ENCODE measurements at places on chromosomes 4 and X. TPM values are rescaled to one million over a fixed set of nuclear protein-coding genes. Genes with fewer than 3 reads are reported as not detected.

The ZNF157 gene
- total RNA-seq = not detected

The XAGE1A gene
- total RNA-seq = not detected

The MTMR8 gene
- 0.47 TPM for total RNA-seq

The SMR3B gene
- not detected for total RNA-seq

GRCh38 chrX:51866210-51866609 lies 27.2 kb upstream of the MAGED1 start:
- no peak for DNase-seq

DNA sequence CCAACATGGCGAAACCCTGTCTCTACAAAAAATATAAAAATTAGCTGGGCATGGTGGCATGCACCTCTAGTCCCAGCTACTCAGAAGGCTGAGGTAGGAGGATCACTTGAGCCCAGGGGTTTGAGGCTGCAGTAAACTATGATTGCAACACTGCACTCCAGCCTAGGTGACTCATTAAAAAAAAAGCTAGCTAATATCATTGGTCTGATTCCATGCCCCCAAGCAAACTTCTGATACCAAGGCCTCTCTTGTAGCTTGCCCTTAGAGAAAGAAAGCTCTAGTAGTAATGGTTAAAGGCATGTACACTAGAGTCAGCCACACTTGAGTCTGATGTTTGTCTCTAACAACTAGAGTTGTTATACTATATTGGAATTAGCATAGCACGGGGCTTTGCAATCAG lies 32.6 kb upstream of the PHF8 start:
- no peak for DNase-seq

DNA sequence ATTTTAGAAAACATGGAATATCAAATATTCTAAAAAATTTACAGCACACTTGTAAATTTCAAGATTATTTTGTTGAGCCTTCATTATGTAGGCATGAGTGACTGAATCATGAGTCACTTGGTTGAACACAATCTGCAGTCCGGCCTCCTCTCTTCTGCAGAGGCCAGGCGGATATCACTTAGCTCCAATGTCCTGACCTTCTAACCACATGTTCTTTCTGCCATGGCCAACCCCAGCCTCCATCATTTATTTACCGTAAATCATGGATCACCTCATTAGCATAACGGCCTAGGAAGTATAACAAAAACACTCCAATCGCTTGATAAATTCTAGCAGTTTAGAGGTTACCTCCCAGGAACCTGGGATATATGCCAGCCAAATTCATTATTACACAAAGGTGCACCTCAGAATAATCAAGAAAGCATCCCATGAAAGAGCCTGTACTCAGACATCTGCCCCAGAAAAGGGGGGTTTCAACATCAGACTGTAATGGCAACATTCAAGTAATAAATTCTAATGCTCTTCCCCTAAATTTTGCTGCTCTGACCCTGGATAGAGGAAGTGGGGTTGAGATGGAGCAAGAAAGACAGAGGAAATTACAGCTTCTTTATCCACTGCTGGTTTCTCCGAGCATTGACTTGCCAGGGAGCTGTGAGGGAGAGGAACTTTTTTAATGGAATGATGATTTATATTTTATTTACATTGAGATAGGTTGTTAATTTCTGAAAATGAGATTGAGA lies 2153.6 kb upstream of the AGA start:
- no peak for DNase-seq

DNA sequence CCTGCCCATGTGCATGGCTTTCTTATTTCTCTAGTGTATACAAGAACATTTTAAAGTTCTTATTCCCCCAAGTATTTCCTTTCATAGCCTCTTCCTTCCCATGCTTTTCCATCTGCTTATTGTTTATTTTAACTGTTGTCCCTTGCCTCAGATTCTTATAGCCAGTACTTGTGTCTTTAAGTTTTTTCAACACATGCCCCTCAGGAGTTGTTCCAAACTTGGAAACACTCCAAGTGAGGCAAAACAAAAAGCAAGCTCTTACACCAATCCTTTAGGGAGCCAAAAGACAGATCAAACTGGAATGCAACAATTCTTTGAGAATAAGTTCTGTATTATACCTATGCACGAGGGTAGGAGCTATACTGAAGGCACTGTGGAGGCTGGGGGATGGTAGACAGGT lies 222.0 kb upstream of the STK26 start:
- no peak for DNase-seq

DNA sequence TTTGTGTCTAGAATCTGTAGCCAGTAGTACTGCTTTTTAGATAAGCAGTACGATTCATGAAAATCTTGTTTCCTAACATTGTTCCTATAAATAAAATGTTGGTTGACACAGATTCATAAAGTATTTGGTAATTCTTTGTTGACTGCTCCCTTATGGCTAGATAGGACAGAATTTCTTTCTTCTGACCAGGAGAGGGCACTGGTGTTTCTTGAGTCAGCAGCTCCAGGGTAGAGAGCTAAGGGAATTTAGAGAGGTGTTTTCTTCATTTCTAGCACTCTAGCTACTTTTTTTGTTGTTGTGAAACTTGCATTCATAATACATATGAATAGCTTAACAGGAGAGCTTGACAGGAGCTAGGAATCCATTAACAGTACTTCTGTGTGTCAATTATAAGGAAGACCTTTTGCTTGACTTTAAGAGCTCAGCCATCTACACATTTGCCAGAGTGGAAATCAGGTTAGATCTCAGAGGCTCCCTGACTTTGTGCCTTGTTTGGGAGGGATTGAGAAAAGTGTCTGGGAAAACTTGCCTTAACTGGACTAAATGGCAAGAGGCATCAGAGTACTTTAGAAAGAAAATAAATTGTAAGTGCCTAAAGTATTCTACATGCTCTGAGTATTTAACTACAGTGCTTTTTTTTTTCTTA lies 756.1 kb downstream of the SH3BGRL start:
- DNase-seq = no peak

- no peak for DNase-seq
Measured at GRCh38 chr4:151147000-151147399, 47.6 kb downstream of the RPS3A start.

GRCh38 chr4:104749062-104749461 lies 254.4 kb upstream of the CXXC4 start:
- no peak for DNase-seq

DNA sequence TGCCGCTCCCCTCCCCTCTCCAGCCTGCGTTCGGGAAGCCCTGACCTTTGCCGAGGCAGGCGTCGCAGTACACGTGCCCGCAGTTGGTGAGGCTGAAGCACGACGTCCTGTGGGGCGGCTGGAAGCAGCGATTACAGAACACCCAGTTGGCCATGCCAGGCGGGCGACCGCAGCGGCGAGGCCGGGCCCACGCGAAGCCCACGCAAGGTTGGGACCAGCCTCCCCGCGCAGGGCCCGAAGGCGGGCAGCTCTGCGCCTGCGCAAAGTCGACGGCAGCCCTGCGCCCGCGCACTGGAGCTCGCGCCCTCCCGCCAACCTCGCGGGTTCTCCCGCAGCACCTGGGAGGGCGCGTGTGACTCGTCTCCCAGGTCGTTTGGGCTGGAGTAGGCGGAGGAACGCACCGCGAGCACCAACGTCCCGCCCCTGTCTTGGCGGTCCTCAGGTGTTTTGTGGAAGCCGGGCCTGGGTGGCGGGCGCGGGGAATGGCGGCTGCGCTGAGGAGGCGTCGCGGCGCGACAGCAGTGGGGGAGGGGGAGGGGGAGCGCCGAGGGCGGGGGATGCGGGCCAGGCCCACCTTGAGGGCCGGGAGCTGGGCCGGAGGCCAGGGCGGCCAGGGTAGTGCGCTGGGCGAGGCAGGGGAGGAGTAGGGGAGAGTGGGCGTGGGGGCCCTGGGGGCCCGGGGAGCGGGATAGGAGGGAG lies at the start of gene RNF212:
TSS of gene RNF212 (minus strand) at position 254 of the 699 bp plus-strand sequence. CDS start at position 154, 100 bp downstream.
- DNase-seq = no peak

GRCh38 chr4:174517502-174518445 lies 4.5 kb downstream of the HPGD start:
- DNase-seq = no peak

DNA sequence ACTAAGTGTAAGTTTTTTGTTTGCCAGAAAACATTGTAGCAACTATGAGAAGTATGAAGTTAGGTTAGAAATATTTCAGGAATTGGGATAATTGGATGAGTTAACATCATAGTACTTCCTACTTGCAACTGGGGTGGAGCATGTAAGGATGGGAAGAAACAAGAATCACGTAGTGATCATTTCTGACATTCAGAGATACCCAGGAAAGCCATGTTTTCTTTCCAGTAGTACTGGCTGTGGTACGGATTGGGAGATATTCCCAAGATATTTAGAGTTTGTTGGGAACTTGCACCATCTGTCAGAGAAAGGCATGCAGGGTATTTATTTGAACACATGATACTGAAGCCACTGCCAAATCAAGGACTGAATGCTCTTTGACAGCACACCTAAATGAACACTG lies 87.6 kb upstream of the SLC4A4 start:
- no peak for DNase-seq

GRCh38 chr4:105162123-105162796 lies 15.6 kb downstream of the TET2 start:
- DNase-seq = no peak

All from right lobe of liver (tissue), 6 donors.